Choroid plexus epithelial cell (primary cell): ENCODE measurements at places on chromosomes 7 and 10.
A peak's percentile ranks its signal among the peaks of the same experiment; 100 is the strongest.

DNA sequence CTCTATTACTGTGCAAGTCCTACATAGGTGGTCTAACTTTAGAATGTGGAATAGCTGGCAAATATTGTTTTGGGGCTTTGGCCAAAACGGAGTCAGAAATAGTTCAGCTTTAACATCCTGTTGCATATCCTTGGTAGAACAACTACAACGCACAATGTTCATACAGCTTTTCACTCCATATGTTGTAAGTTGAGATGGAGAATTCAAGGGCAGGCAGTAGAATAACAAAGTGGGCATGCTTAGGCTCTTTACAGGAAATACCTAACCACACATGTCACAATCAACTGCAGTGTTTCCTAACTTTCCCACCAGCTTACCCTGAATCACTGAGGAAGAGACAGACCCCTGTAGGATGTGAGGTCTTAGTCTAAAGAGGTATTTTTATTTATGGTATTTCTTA is 122.3 kb downstream of the PPP1R3A start:
- DNase-seq, result peak; percentile 98

DNA sequence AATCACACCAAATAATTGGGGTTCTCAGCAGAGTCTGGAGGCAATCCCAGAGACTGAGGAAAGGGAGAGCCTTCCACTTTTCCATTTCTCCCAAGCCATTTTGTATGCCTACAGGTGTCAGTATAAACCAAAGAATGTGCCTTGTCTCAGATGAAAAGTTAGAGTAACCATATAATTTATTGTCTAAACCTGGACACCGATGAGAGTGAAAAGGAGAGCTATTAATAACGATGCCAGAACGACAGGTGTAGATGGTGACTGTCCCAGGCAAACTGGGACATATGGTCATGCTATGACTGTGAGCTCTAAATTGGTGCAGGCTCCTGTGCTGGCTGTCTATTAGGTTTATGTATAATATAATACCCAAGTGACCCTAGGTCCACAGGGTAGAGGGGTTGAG is 219.6 kb downstream of the ARHGAP12 start:
- DNase-seq, result peak; percentile 43

DNA sequence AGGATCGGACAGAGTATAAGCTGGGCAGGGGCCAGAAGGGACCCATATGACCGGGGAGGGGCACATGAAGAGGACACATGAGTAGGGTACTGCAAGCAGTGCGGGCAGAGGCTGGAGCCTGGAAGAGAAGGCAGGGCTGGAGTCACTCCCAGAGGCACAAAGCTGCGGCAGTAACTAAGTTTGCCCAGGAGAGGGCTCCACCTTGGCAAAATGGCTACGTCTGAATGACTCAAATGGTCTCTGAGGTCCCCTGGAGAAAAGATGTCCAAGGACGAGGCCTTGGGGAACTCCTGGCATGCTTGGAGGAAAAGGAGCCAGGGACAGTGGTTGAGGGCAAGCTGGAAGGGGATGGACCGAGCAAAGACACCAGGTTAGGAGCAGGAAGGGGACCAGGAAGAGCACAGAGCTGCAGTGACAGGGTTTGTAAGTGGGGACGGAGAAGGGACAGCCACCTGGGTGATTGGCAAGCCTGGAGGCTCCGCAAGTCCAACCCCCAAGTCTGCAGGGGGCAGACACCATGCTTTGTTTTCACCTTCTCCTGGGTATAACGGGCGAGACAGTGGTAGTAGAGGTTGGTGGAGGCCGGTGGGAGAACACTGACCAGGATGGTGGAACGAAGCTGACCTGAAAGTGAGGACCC is 43.1 kb upstream of the LBX1 start:
- DNase-seq, result peak; percentile 76

DNA sequence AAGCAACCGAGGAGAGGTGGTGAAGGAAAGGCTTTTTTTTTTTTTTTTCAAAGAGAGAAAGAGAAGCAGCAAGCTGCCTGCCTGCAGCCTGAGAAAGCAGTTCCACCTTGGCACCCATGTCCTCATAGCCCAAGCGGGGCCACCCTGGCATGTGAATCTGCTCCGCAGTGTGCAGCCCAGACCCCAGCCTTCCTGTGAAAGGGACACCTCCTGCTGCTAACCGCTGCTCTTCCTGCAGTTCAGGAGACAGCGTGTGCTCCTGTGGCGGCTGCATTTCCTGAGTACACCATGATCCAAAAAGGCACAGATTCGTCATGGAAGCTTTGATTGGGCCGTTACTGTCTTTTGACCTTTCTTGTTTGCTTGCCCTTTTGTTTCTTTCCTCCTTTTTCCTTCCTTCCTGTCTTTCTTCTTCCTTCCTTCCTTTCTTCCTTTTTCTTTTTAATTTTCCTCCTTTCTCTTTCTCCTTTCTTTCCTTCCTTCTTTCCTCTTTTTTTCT is 38.1 kb downstream of the IKZF1 start:
- peak; percentile 70 for DNase-seq

- peak; percentile 70 for DNase-seq
These were observed 1.1 kb downstream of the MARVELD1 start for GRCh38 chr10:97714401-97715258.

DNA sequence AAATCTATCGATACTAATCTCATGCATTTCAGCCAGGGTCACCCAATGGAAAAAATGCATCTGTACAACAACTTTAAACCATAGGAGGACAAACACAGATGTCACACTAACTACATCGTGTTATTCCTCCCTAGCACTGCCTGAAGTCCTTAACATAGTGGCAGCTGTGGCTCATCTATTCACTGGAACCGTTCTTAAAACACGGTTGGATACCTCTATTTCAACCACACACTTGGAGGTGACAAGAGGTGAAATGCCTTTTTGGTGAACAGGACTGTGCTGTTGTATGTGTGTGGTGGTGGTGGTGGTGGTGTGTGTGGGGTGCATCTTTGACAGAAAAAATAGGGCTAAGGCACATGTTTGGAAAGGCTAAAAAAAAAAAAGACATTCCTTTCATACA is 93.1 kb downstream of the NRP1 start:
- peak; percentile 60 for DNase-seq

GRCh38 chr10:80410578-80411145 is 2.3 kb downstream of the PRXL2A start:
- peak; percentile 36 for DNase-seq

DNA sequence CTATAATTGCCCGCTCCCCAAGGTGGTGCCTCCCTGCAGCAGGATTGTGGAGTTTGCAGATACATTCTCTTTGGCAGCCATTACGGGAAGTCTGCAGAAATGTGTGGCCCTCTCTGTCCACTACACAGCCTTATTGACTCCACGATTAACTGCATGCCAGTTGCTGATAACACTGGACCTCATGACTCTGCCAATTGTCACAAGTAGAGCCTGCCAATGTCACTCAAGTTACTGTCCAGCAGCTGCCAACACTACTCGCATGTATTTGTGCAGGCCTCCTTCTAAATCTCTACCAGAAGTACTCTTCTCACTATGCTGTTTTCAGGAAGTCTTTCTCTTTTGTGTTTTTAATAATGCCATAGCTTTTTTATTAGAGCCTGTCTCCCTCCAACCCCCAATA is 128.8 kb downstream of the PPP1R3A start:
- DNase-seq, result no peak

- no peak for DNase-seq
These were observed 798 bp upstream of the AUTS2 start for GRCh38 chr7:69597278-69598076.

GRCh38 chr10:72719941-72720592 is 28.1 kb downstream of the MCU start:
- no peak for DNase-seq

DNA sequence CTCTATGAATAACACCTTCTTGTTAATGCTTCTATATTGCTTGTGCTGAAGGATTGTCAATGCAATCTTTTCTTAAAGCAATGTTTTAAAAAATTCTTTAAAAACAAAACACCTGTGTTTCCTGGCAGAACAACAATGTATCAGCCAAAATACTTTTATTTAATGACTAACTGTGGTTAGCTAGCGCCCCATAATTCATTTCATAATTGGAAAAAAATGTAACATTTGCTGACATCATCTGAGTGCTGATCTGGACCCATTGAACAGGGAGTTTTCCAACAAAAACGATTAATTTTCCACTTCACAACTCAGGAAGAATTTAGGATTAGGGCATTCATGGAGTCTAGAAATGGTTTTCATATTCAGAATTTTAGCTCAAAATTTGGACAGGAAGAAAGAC is 137.6 kb upstream of the CDK6 start:
- DNase-seq, result peak; percentile 19

- no peak for DNase-seq
These were observed 30.0 kb downstream of the GLUD1 start for GRCh38 chr10:87064651-87065050.

- no peak for DNase-seq
These were observed 7.6 kb downstream of the HACD1 start for GRCh38 chr10:17609523-17610079.

DNA sequence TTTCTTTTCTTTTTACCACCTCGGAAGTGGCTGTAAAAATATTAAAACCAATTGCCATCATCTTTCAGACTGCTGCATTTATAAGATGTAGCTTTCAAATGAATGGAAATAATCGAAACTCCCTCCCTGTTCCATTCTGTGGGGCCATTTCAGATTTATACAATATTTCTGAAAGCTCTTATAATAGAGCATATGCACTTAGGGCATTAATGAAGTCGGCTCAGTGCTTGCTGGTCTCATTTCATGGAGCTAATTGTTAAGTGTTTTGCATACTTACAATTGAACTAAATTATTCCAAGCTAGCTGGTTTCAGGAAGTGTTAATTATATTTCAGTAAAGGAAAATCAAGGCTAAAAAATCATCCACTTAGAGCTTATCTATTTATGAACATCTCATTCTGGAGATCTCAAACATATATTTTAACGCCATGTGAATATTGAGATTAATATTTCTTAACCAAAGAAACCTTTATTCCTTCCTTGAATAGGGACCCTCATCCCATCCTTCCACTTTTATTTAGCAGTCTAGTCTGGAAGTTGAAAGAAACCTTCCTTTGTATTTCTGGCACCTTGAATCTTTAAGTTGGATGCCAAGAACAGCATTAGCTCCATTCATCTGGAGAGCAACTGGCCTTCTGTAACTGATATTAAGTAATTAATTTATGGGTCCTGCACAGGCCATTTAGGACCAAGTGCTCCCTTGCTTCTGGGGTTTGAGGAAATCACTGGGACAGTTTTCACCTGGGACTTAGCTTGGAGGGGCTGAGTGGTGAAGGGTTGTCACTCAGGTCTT is 45.1 kb downstream of the RPS24 start:
- DNase-seq, result no peak

GRCh38 chr10:37733822-37734221 is 123.6 kb downstream of the ZNF248 start:
- DNase-seq, result no peak

DNA sequence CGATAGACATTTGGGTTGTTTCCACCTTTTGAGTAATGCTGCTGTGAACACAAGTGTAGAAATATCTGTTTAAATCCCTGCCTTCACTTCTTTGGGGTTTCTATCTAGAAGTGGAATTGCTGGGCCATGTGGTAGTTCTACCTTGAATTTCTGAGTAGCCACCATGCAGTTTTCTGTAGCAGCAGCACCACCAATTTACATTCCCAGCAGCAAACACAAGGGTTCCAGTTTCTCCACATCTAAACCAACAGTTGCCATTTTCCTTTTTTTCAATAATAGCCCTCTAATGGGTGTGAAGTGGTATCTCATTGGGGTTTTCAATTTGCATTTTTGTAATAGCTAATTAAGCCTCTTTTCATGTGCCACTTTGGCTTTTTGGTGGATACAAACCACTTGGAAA is 209.8 kb downstream of the CCDC3 start:
- no peak for DNase-seq
